ENCODE measurements at places on chromosomes 16 and 17. TPM values are rescaled to one million over a fixed set of nuclear protein-coding genes. Genes with fewer than 3 reads are reported as not detected.

CACNG5 gene
- total RNA-seq: not detected

SOX15 gene
- 0.31 TPM for total RNA-seq

CMIP gene
- 24.4 TPM for total RNA-seq

TEX14 gene
- 0.20 TPM for total RNA-seq

CFAP97D1 gene
- total RNA-seq: not detected

KRTAP17-1 gene
- not detected for total RNA-seq

PSMD11 gene
- total RNA-seq: 175 TPM

DNA sequence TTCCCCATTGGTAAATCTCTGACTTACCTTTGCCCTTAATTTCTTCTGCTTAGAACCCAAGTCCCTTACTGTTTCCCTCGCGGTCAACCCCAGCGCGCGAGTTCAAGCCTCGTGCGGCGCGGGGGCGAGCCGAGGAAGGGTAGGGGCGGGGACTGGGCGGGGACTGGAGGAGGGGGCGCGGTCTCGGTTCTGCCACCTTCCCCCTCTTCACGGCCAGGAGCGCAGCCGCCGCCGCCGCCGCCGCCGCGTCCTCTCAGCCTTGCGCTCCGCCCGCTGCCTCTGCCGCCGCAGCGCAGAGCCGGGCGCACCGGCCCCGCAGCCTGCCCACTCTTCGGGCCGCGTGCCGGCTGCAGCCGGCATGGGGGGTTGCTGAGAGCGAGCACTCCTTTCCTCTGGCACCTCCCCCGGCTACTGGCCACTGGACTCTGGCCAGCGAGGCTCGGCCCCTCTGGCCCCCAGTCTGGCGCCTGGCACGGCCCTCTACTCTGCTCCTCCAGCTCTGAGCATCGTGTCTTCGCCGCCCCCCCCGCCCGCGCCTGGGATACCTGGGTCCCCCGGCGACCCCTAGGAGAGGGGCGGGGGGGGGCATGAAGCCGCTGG, at the start of gene RAPGEFL1:
Gene RAPGEFL1 (plus strand): TSS at position 196 of the 600 bp plus-strand sequence. CDS start 392 bp downstream, at position 588.
- no peak within 1 kb of the TSS for H3K27ac ChIP-seq
- no peaks in the 10 kb centered on the region for H3K27me3 ChIP-seq
- H3K4me1 ChIP-seq: peaks cover 10% of the 10 kb centered on the region
- no peaks in the 10 kb centered on the region for H3K36me3 ChIP-seq
- DNase-seq: peak; percentile 70

- no peaks in the 10 kb centered on the region for H3K27me3 ChIP-seq
- no peak overlapping the region for H3K27ac ChIP-seq
- no peak overlapping the region for H3K4me3 ChIP-seq
- no peaks in the 10 kb centered on the region for H3K4me1 ChIP-seq
- H3K36me3 ChIP-seq: no peaks in the 10 kb centered on the region
These were observed 26.6 kb downstream of the JPH3 start for GRCh38 chr16:87628940-87629339.

- peaks cover 7% of the 10 kb centered on the region for H3K36me3 ChIP-seq
- no peaks in the 10 kb centered on the region for H3K4me1 ChIP-seq
- H3K27ac ChIP-seq: no peak overlapping the region
- DNase-seq: no peak
- H3K4me3 ChIP-seq: no peak overlapping the region
These were observed 78.4 kb downstream of the TRIM37 start for GRCh38 chr17:59028328-59028727.

- H3K36me3 ChIP-seq: no peaks in the 10 kb centered on the region
- H3K27ac ChIP-seq: no peak overlapping the region
- no peaks in the 10 kb centered on the region for H3K27me3 ChIP-seq
- DNase-seq: no peak
These were observed 101.9 kb downstream of the LITAF start for GRCh38 chr16:11484691-11485258.

DNA sequence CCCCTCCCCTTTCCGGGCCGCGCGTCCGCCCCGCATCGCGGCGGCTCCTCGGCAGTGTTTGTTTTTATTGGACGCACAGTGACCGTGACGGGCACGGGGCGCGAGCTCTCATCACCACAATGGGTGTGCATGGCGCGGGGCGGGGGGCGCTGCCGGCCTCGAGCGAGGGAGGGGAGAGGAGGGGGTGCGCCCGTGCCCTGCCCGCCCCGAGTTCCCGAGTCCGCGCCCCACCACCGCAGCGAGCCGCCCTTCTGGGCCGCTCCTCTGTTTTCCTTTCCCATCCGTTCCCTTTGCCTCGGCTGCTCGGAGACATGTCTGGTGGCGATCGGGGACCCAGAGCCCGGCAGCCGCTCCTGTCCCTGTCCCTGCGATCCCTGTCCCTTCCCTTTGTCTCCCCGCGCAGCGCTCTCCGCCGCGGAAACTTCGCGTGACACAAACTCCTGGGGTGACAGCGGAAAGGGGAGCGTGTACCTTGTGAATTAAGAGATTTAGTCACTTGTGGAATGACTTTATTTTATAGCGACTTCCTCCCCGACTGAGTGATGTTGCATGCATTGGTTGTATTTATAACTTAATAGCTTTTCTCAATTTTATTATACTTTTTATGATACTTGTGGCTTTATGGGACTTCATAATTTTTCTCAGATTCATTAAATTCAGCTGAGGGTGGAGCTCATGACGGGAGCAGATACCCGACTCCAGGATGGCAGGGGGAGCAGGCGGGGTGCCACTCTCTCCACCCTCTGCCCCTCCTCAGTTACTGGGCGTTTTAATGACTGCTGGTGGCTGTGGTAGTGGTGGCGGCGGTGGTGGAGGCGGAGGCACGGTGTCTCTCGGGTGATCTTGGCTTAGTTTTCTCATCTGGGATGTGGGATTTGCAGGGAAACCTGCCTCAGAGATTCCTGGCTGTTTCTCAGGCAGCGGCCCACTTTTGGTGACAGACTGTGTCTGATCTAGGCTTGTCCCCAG, 40.8 kb downstream of the MRM1 start:
- H3K27me3 ChIP-seq: peaks cover 50% of the 10 kb centered on the region
- H3K4me1 ChIP-seq: peaks cover 12% of the 10 kb centered on the region
- H3K27ac ChIP-seq: no peak overlapping the region
- no peaks in the 10 kb centered on the region for H3K36me3 ChIP-seq
- H3K4me3 ChIP-seq: no peak overlapping the region

DNA sequence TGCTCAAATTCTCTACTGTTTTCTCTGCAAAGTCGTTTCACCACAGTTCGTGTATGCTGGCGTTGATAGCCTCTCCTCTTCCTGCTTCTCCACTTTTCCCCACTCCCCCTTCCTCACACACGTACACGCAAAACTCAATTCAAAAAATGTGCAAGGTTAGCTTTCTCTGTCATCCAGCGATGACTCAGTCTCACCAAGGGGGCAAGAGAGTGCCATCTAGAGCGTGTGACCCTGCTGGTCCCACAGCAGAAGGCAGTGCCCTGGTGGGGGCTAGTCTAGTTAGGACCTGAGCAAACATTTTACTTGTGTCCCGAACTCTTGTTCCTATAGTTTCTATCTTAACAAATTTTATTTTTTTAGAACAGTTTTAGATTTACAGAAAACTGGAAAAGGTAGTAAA, 121.2 kb upstream of the CHMP6 start:
- no peak overlapping the region for H3K27ac ChIP-seq
- DNase-seq: no peak
- H3K4me3 ChIP-seq: no peak overlapping the region
- peaks cover 5% of the 10 kb centered on the region for H3K36me3 ChIP-seq
- H3K4me1 ChIP-seq: peaks cover 41% of the 10 kb centered on the region

DNA sequence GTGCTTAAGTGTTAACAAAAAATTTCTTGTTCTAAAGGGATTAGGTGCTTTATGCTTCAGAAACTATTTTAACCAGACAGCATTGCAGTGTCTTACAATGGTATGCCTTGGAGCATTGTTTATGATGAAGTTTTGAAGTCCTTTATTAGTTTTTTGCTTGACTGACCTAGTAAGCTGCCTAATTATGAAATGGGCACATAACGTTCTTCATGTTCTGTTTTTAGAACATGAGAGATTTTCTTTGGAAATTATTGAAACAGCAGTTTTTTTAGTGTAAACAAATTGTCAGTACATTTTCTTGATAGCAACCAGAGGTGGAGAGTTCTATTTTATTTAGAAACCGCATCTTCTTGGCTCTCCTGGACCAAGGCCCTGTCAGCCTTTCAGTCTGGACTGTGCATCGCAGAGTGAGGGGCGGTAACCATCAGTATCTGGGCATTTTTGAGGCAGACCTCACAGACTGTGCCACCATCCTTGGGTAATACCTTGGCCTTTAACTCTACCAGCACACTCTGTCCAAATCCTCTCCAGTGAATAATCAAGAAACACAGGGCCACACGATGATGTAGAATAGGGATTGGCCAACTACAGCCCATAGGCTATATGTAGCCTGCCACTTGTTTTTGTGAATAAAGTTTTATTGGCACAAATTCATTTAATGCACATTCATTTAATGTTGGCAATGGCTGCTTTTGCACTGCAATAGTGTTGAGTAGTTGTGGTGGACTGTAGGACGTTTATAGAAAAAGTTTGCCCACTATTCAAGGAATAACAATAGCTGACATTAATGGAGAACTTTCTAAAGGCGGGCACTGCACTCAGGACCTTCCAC, 81.1 kb downstream of the VPS35L start:
- no peak for DNase-seq
- H3K27me3 ChIP-seq: no peaks in the 10 kb centered on the region
- H3K36me3 ChIP-seq: peaks cover 20% of the 10 kb centered on the region
- H3K4me3 ChIP-seq: no peak overlapping the region

DNA sequence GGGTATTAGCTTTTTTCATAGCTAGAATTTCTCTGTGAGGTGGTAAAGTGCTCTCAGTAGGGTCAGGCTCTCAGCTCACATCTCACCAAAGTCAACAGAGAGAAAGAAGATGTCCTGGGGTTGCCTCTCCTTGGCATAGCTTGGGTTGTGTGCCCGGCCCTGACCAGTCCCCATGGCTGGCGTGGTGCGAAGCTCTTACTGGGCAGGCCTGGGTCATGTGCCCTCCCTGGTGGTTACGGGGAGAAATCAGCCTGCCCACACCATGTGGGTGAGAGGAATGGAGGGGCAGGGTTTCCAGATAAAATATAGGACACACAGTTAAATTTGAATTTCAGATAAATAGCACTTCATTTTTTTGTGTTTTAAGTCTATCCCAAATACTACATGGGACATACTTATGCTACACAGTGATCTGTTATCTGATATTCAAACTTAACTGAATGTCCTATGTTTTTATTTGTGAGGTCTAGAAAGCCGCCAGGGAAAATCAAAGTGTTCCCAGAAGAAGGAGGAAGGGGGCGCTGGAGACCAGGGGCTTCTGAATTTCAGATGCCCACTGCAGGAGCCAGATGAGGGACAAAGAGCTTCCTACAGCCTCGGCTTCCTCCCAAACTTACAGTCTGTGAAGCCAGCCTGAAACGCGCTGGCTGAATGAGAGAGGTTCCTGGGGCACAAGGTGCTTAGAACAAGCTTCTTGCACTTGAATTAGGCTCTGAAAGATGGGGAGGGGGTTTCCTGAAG, 45.4 kb downstream of the NKD1 start:
- H3K27me3 ChIP-seq: no peaks in the 10 kb centered on the region
- H3K36me3 ChIP-seq: no peaks in the 10 kb centered on the region
- H3K4me1 ChIP-seq: peaks cover 9% of the 10 kb centered on the region

DNA sequence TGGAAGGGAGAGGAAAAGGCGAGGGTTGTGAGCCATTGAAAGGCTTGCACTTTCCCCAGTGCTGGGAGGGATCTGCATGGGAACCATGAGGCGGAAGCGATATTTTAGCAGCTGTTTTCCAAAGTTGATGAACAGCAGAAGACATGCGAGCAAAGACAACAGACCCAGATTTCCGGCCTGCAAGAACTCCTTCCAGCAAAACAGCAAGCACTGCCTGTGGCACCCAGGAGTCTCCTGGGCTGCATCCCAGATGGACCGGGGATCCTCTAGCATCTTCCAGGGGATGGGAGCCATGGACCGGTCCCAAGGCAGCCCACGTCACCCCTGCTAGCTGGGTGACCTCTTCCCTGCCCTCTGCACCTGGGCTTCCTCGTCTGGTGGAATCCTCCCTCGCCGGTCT, 162.8 kb downstream of the IRF8 start:
- no peak overlapping the region for H3K4me3 ChIP-seq
- H3K4me1 ChIP-seq: no peaks in the 10 kb centered on the region
- H3K36me3 ChIP-seq: no peaks in the 10 kb centered on the region
- DNase-seq: no peak
- no peak overlapping the region for H3K27ac ChIP-seq
- H3K27me3 ChIP-seq: no peaks in the 10 kb centered on the region

DNA sequence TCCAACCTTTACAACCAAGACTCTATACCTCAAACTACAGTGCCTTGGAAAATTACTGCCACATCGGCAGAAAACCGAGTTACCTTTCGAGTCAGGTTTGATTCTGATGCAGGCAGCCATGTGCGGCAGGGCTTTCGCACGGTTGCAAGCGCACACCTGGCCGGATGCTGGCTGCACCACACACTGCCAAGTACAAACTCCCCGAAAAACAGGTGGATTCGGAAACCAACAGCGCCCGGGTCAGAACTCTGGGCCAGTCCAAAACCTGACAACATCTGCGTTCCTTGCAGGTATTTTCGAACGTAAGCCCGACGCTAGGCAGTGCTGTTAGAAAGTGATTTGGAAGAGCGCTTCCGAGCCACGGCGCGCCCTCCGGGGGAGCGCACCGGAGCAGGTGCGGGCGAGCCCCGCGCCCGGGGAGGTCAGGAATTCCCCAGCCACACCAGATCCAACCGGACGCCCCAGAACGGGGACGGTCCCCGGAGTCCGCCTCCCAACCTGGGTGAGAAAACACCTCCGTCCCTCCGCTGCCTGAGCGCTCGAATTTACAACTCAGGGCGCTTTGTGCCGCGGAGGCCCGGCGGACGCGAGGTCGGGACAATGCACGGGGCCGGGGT, 1.2 kb downstream of the USP7 start:
- no peaks in the 10 kb centered on the region for H3K27me3 ChIP-seq
- H3K27ac ChIP-seq: peak overlapping the region; percentile 72
- DNase-seq: peak; percentile 64
- H3K36me3 ChIP-seq: no peaks in the 10 kb centered on the region

GRCh38 chr17:64081802-64082799, 47.8 kb downstream of the ERN1 start:
- H3K4me3 ChIP-seq: peak overlapping the region; percentile 30
- DNase-seq: peak; percentile 51
- peaks cover 15% of the 10 kb centered on the region for H3K36me3 ChIP-seq
- peak overlapping the region; percentile 40 for H3K27ac ChIP-seq
- H3K4me1 ChIP-seq: peaks cover 67% of the 10 kb centered on the region

GRCh38 chr16:56295739-56296527, 104.6 kb downstream of the GNAO1 start:
- no peak for DNase-seq
- no peaks in the 10 kb centered on the region for H3K4me1 ChIP-seq
- H3K27me3 ChIP-seq: no peaks in the 10 kb centered on the region
- H3K27ac ChIP-seq: no peak overlapping the region
- no peaks in the 10 kb centered on the region for H3K36me3 ChIP-seq
- no peak overlapping the region for H3K4me3 ChIP-seq

DNA sequence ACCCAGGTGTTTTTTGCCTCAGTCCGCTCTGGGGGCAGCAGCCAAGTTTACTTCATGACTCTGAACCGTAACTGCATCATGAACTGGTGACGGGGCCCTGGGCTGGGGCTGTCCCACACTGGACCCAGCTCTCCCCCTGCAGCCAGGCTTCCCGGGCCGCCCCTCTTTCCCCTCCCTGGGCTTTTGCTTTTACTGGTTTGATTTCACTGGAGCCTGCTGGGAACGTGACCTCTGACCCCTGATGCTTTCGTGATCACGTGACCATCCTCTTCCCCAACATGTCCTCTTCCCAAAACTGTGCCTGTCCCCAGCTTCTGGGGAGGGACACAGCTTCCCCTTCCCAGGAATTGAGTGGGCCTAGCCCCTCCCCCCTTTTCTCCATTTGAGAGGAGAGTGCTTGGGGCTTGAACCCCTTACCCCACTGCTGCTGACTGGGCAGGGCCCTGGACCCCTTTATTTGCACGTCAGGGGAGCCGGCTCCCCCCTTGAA, 2.1 kb upstream of the C17orf107 start:
- no peak overlapping the region for H3K27ac ChIP-seq
- H3K4me1 ChIP-seq: peaks cover 28% of the 10 kb centered on the region
- no peaks in the 10 kb centered on the region for H3K27me3 ChIP-seq
- peaks cover 31% of the 10 kb centered on the region for H3K36me3 ChIP-seq
